ENCODE measurements at places on chromosomes 4 and X.

- peak; percentile 23 for DNase-seq
Observed at GRCh38 chrX:49991758-49992157, 69.4 kb downstream of the CLCN5 start.

DNA sequence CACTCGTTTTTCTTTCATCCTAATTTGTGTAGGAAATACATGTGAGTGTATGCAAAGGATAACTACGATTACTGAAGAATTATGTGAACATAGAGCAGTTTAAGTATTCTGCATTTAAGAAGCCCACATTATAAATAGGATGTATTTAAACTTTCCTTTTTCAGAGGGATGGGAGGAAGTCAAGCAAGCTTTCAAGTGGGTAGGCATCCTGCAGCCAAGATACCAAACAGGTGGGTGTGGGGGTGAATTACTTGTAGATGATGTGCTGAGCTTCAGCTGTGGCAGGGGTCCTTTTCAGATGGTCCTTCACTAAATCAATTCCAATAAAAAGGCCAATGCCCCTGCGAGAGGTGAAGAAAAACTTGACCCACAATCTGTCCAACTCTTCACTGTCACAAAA lies 16.3 kb downstream of the ETNPPL start:
- no peak for DNase-seq

- DNase-seq = no peak
Observed at GRCh38 chr4:74118600-74119338, 19.8 kb upstream of the CXCL2 start.

DNA sequence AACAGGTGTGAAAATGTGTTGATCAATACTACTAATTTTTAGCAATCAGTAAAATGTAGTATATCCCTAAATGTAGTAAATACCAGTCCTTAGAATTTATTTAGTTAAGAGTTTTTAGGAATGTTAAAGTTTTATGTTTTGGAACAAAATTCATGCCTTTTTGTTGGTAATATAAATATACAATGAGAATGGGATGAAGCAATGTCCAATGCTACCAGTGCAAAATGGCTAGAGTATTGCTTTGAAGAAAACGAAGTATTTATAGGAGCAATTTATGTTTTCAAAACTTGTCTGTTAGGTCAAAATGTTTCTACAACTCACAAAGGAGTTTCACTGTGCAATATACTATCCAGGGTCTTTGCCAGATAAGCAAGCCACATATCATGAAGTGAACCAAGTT lies 851.5 kb downstream of the PCDH18 start:
- peak; percentile 2 for DNase-seq

DNA sequence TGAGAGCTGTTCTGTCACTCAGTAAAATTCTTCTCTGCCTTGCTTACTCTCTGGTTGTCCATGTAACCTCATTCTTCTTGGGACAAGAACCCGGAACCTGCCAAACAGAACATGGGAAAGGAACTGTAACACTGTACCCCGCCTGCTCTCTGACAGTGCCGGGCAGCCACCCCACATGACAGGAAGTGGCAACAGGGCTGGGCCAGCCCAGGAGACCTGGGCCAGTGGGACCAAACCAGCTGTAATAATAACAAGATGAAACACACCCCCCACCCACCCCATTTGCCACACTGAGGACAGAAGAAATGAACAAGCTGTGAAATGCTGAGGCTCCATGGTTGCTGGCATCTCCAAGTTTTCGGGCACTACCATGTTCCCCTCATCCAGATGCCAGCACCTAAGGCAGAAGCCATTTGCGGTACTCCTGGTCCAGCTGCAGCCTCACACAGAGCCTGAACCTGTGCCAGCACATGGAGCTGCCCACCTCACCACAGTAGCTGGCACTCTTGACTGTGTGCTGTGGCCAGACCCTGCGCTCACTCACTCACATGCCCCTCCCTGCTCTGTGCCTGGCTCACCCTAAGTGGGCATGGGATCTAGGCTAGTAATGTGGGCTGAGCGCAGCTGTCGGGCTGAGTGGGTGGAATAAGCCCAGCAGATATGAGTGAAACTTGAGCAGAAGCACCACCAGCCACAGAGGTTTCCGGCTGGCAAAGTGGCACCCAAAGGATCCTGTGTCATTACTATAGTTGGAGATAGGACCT lies 126.2 kb upstream of the UGT8 start:
- DNase-seq = no peak

GRCh38 chr4:164779811-164780216 lies 25.9 kb downstream of the SMIM31 start:
- peak; percentile 65 for DNase-seq

DNA sequence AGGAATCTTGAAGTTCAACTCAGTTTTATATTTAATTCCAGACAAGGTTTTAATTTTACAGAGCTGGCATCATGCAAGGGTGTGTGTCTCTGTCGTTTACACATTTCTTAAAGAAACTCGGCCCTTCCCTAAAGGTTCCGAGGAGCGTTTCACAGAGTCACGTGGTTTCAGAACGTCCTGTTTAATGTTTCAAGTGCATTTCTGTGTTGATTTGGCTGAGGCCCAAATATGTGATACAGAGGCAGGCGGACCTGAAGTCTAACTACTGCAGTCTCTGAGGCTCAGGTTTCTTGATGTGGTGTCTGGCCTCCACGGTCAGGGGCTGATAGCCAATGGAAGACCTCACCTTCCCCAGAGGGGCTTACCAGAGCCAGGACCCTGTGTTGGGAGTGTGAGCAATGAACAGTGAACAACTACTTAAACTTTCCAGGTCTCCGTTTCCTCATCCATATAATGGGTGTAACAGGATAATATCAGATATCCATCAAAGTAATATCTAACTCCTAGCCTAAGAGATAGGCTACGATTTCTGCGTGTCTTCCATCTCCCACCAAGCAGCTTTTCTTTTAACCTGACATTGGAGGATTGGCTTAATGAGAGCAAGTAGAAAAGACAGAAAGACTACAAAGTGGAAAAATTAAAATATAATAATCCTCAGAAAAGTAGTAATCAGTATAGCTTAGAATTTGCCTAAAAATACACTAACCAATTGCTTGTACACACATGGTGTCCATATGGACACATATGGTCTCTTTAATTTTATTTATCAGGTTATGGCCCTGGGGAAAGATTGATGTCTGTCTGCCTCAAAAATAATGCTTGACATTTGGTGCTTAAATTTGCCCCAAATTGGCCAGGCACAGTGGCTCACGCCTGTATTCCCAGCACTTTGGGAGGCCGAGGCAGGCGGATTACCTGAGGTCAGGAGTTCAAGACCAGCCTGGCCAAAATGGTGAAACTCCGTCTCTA lies 50.0 kb upstream of the TRIM2 start:
- DNase-seq = peak; percentile 83

DNA sequence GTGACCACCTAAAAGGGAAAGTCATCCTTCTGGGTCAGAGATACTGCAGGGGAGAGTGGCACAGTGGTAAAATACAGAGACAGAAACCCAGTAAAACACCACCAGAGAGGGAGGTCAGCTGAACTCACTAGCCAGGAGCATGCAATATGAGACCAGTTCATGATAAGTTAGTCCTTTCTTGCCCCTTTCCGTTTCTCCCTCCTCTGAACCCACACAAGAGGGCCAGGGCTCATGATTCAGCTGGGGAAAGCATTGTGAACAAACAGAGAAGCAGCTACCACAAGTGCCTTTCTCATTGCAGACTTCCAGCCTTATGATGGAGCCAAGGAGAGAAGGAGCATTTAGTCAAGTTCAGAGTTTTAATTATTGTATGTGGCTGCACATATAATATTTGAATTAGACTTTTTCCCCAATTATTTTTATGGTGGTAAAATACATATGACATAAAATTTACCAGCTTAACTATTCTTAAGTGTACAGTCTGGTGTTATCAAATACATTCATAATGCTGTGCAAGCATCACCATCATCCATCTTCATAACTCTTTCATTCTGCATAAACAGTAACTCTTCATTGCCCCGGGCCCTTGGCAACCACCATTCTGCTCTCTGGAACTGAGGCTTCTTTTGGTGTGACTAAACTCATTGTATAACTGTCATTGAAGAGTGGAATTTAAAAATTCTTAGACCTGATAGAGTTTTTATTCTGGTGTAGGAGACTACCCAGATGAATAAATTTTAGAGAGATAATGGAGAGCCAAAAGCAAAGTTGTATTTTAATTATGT lies 114.6 kb downstream of the DDIT4L start:
- DNase-seq = no peak

DNA sequence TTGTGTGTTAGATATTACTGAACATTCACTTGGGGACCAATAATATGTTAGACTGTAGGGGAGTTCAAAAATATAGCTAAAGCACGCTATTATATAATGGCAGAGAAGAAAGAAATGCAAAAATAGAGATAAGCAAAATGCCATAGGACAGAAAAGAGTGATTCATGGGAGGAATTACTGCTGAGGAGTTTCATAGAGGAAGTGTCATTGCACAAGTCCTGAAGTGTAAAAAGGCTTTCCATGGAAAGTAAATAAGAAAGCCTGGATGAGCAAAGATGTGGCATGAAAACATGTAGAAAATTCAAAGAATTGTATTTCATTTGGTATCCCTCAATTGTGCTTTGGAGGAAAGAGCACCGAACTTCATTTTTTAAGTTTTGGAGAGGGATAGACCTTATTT lies 14.5 kb downstream of the HMGB2 start:
- no peak for DNase-seq

DNA sequence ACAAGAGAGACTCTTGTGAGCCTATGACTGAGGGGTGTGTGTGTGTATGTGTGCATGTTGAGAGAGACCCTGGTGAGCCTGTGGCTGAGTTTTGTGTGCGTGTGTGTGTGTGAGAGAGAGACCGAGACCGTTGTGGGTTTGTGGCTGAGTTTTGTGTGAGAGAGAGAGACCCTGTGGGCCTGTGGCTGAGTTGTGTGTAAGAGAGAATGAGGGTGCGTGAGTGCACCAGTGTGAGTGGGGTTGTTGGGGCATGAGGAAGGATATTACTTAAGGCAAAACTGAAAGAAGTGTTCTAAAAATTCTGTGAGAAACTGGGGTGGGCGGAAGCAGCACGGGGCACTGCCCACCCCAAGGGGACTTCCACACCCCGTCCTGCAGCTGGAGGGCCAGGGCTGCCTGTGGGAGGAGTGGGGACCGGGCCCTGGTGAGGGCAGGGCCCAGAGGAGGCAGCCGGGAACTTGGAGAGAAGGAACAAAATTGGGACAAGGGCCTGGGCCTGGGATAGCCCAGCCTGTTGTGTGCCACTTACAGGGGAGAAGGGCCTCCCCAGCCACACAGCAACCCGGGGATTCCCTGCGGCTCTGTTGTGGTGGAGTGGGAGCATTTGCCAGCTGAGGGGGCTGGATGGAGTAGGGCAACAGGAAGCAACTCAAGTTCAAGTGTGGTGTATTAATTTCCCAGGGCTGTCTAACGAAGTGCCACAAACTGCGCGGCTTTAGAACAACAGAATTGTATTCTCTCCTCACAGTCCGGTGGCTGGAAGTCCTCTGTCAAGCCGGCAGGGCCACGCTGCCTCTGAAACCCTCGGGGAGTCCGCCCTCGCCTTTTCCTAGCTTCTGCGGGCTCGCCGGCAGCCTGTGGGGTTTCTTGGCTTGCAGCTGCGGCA lies 22.1 kb downstream of the TMEM131L start:
- no peak for DNase-seq

GRCh38 chrX:24080704-24081103 lies 25.9 kb downstream of the EIF2S3 start:
- no peak for DNase-seq

GRCh38 chr4:3800351-3800750 lies 34.2 kb downstream of the ADRA2C start:
- no peak for DNase-seq

GRCh38 chr4:113383111-113383785 lies 333.8 kb downstream of the ANK2 start:
- DNase-seq = peak; percentile 65

- DNase-seq = peak; percentile 17
Observed at GRCh38 chrX:115625572-115626301, 64.8 kb downstream of the PLS3 start.

GRCh38 chrX:1597345-1598020 lies 6.1 kb downstream of the AKAP17A start:
- DNase-seq = no peak
